Umbilical cord (tissue), 2 donors: ENCODE measurements at places on chromosomes 3 and 15. TPM values are rescaled to one million over a fixed set of nuclear protein-coding genes. Genes with fewer than 3 reads are reported as not detected.

Gene RNF7
- 46.0 TPM for total RNA-seq

Gene AADAC
- total RNA-seq, result not detected

- no peak for DNase-seq
These were observed 25.5 kb upstream of the NPTN start for GRCh38 chr15:73658645-73659044.

- DNase-seq, result no peak
These were observed 119.2 kb downstream of the SHQ1 start for GRCh38 chr3:72728958-72729467.
